IPS DF 6.9 (cell line): ENCODE measurements at places on chromosomes 7 and 10.

DNA sequence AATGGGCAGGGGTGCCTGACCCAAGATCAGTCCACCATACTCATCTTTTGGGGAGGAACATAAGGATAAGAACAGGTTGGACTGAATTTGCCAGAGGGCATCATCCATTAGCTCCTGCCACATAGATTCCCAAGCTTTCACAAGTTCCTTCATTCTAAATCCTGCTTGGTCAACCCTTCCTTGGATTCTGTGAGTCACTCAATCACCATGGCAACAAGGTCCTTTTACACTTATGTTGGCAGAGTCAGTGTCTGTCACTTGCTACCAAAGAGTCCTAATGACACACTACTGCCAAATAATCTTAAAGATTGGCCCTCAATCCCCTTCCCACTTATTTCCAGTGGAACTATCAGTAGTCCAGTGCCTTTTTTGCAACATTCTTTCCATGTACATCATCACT is 5.0 kb upstream of the LGI1 start:
- no peak for DNase-seq

DNA sequence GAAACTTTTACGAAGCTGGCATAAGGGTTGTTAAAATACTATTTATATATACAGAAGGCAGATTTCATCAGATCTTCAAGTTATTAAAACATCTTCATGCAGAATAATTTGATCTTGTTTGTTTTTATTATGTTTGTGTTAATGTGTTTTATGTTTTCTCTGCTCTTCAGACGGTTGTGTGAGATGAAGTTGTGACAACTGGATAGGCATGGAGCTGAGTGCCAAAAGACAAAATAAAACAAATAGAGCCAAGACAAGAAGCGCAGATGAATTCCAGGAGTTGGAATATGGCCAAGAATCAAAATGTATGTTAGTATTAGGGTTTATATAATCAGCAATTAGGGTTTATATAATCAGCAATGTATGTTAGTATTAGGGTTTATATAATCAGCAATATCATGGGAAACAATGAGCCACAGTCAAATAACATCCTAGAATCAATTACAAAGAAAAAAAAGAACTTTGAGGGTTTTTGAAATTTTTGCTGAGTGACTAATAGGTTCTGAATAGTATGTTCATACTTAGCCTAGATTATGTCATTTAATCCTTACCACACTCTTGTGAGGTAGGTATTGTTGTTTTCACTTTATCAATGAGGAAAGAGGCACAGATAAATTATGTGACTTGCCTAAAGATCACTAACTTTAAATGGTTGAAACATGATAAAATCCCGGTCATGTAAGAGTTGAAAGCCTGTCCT is 488.0 kb upstream of the STEAP1 start:
- no peak for DNase-seq

DNA sequence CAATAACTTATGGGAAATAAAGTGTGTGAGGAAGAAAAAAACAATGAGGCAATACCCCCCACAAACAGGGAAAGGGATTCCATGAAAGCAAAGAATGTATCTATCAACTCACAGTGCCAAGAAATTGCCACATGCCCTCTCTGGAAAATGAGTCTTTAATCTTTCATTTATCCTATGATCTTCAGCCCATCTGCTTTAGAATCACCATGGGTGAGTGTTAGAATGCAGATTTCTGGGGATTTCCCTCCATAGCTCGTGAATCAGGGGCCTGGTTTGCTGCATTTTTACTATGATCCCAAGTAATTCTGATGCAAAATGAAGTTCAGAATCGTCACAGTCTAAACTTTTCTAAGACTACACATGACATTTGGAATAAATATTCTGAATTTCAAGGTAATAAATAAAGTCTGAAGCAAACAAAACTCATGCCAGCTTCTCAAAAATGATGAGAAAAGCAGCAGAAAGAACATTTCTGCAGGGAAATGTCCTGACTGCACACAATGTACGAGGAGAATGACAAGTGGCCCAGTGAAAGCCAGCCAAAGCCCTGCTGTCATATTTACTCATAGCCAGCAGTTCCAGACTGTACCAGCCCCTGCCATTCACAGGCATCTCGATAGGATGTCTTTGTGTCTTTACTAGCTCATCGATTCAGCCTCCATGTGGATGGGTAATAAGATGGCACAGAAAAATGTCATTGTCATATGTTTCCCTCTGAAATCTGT is 167.1 kb downstream of the ELMO1 start:
- no peak for DNase-seq

DNA sequence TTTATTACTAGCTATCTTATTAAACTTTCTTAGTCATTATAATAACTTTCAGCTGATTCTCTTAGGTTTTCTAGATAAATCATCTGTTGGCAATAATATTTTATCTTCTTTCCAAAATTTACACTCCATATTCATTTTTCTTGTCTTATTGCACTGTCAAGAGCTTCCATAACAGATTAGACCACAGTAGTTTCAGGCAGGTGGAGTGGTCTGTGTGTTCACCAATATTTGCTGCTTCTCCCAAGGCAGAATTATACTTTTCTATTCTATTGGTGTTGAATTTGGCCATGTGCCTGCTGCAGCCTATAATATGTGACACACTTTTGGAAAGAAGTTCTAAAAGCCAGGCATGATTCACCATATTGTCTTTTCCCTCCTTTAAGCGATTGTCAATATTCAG is 422.8 kb downstream of the GATA3 start:
- no peak for DNase-seq

GRCh38 chr10:51654918-51655317 is 44.5 kb downstream of the CSTF2T start:
- no peak for DNase-seq
